ENCODE measurements at places on chromosomes 16 and 17.

DNA sequence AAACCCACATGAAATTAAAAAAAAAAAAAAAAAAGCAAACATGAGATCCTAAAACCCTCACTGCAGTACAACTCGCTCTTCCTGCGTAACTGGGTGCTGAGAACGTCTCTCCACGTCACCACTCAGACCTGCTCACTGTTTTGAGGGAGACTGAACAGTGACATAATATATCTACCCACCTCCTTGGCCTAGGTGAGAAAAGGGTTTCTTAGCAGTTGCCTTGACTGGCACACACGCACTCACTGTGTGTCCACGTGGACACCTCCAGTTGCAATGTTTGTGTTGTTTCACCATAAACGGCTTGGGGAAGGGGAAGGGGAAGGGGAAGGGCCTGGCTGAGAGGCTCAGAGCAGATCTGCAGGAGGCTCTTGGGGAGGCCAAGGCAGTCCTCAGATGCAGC is 32.0 kb downstream of the FANCA start:
- DNase-seq = no peak

- DNase-seq = peak; percentile 81
Measured at GRCh38 chr17:65100316-65101140, 36.6 kb upstream of the RGS9 start.

- DNase-seq = peak; percentile 89
Measured at GRCh38 chr17:40355123-40355803, 9.3 kb downstream of the GJD3 start.

- no peak for DNase-seq
Measured at GRCh38 chr17:80223142-80223815, 3.1 kb downstream of the SLC26A11 start.

GRCh38 chr17:75262112-75262606 is 480 bp downstream of the MRPS7 start:
- no peak for DNase-seq

- DNase-seq = no peak
Measured at GRCh38 chr17:77933777-77934398, 24.6 kb upstream of the TNRC6C start.

- no peak for DNase-seq
Measured at GRCh38 chr16:4325253-4325758, 9.4 kb downstream of the GLIS2 start.

DNA sequence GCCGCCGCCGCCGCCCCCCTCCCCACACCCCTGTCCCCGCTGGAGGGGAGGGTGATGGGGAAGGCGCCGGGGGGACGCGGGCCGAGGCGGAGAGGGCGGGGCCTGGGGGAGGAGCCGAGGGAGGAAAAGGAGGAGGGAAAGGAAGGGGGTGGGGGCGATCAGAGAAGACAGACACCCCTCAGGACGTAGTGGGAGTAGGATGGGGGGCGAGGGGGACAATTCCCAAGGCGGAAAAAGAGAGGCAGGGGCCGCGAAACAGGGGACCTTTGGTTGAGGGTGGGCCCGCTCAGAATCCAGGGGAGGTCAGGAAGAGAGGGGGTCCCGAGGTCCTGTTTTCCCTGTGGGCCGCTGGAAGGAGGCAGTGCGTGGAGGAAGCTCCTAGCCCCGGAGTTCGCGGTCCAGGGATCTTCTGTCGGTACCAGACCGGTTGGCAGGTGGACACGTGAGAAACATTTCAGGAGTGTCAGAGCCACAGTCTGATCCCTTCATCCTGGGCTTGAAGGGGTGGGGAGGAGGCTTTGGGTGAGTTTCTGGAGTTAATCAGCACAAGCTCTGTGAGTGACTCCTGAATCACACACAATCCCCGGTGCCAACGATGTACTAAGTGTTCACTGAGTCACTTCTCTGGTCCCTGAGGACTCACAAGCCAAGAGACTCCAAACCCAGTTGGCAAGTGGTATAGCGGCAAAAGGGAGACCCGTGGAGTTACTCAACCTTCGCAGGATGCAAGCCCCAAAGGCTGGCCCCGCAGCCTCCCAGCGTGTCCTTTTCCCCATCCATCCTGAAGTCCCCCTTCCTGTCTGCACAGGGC is at the start of gene XYLT1:
XYLT1 (minus strand) TSS at position 53 of the 811 bp plus-strand sequence. CDS start 164 bp downstream, outside the sequence.
- DNase-seq = peak; percentile 94

- peak; percentile 51 for DNase-seq
Measured at GRCh38 chr17:43599835-43600234, 53.7 kb upstream of the ETV4 start.

- no peak for DNase-seq
Measured at GRCh38 chr17:39605492-39606433, 2.0 kb downstream of the NEUROD2 start.

DNA sequence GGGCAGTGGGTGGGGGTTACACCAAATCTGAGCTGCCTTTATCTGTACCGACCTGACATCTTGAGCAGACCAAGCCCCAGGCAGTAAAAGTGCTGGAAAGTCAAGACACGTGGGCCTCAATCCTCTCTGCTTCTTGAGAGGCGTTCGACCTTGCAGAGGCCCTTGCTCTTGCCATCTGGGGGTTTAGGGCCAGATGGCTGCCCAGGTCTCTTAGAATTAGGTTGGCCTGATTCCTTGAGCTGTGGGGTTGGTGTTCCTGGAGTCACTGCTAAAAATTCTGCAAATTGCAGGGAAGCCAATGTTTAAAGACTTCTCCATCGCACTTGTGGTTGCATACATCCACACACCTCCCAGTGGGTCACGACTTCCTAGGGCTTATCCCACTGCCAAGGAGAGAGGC is 238.2 kb upstream of the ASIC2 start:
- DNase-seq = no peak

- no peak for DNase-seq
Measured at GRCh38 chr16:83579436-83579835, 228.3 kb upstream of the HSBP1 start.

DNA sequence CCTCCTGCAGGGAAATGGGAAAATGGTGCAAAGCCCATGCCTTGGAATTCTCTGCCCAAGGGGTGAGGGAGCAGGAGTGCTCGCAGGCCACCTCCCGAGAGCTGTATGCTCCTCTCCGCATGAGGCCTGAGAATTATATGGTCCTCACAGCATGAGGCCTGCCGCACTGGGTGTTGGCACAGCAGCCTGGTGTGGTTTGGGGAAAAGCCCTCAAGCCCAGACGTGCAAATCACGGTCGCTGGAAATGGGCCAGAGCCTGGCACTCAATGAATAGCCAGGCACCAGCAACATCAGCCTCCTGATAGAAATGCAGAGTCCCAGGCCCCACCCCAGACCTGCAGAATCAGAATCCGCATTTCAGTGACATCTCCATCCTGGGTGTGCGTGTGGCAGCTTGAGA is 156.4 kb upstream of the FOXF1 start:
- no peak for DNase-seq

- no peak for DNase-seq
Measured at GRCh38 chr16:24917891-24918290, 72.1 kb downstream of the SLC5A11 start.

- DNase-seq = no peak
Measured at GRCh38 chr17:78957128-78957527, 22.6 kb downstream of the LGALS3BP start.

DNA sequence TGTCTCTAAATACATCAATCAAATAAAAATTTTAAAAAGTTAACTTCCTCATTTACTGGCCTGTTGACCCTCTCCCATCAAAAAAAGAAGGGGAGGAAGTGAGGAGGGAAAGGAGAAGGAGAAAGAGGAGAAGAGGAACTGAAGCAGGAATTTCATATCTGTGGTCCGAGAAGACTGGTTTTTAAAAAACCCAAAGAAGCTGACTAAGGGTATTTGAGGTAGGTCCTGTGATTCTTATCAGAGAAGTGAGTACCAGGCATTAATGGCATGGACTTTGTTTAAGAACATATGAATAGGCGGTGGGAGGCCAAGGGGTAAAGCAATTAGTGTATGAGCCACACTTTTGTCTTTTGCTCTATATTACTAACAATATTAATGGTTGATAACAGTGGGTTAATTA is 2.0 kb downstream of the SLC46A1 start:
- no peak for DNase-seq

All from tibial artery (tissue), 4 donors.